Heart right ventricle (tissue), 16 donors: ENCODE measurements at places on chromosomes 4 and X. TPM values are rescaled to one million over a fixed set of nuclear protein-coding genes. Genes with fewer than 3 reads are reported as not detected.

DNA sequence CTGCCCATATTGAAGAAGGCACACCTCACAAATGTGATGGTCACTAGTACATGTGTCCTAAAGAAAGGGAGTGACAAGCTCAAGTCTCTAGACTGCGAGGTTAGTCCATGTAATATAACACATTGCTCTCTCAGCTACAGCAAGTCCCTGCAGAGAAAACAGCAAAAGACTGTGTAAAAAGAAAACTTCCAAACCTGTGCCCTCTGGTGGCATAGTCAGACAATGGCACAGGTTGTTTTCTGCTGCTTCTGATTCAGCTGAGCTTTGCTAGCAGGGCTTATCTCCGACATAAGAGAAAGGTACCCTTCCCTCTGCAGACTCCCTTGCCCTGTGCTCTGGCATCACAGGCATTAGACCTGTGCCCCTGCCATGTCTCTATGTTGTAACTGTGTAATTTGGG is 1.4 kb upstream of the SERPINA7 start:
- no peaks in the 10 kb centered on the region for H3K36me3 ChIP-seq
- H3K4me3 ChIP-seq: no peak overlapping the region
- DNase-seq: no peak

DNA sequence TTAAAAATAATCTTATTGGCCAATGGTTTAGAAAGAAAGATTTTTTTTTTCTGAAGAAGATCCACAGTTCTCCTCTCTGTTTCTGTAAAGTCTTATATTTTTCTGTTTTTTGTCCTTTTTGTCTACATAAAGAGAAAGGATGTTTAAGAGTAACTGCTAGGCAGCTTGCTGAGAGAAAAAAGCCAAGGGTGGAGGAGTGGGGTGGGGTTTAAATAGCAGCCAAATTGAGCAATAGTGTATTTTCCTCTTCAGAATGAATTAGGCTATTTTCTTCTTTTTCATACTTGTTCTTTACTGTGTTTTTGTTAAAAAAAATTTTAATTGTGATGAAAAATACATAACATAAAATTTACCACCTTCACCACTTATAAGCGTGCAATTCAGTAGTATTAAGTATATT is 224.6 kb downstream of the SOWAHB start:
- DNase-seq: no peak
- no peak overlapping the region for H3K4me3 ChIP-seq
- H3K27ac ChIP-seq: no peak overlapping the region
- no peaks in the 10 kb centered on the region for H3K4me1 ChIP-seq
- no peaks in the 10 kb centered on the region for H3K36me3 ChIP-seq
- H3K27me3 ChIP-seq: no peaks in the 10 kb centered on the region

DNA sequence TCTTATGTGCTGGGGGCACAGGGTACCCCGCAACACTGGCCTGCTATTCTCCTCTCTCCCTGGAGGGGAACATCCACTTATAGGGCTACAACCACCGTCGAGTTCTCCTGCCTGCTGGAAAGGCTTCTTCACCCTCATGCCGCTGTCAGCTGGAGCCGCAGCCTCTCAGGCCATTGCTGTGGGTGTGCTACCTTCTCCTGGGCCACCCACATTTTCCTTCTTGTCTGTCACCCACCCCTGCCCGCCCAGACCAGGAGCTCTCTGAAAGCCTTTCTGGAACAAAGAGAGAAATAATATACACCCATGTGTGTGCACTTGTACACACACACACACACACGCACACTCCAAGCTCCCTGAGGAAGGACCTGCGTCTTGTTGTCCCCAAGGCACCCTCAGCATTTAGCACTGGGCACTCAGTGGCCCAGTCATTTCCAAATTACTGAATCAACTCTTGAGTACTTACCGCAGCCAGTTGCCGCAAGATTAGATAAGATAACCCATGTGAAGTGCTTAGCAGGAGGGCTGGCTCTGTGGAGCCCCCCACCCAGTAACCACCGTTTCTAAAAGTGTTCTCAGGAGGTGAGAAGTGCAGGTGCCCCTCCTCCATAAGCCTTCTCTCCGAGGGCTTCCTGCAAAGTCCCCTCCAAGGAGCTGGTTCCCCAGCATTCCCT is 50.2 kb downstream of the CPZ start:
- no peak overlapping the region for H3K4me3 ChIP-seq
- H3K36me3 ChIP-seq: no peaks in the 10 kb centered on the region
- H3K27me3 ChIP-seq: peaks cover 10% of the 10 kb centered on the region
- no peaks in the 10 kb centered on the region for H3K4me1 ChIP-seq
- no peak for DNase-seq
- H3K27ac ChIP-seq: no peak overlapping the region

Gene PABPC1L2A
- total RNA-seq: not detected

Gene MAGEA11
- total RNA-seq: not detected

Gene GPR34
- total RNA-seq: 2.4 TPM

DNA sequence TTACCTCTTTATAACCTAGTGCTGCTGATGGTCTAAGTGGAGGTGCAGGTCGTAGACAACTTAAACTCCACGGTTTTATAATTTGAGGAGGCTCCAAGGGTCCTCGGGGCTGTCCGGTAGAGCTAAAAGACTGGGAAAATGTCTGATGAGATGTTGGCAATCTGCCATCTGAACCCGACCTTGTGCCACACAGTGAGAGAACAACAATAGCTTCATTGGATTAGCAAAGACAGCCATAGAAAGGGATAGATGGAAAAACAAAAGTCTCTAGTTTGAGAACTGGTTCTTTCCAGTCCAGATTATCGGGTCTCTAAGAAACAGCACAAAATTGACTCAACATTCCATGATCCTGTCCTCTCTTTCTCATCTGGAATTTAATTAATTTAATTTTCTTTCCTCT is 31.6 kb downstream of the CD40LG start:
- H3K4me3 ChIP-seq: no peak overlapping the region
- no peaks in the 10 kb centered on the region for H3K27me3 ChIP-seq
- H3K4me1 ChIP-seq: no peaks in the 10 kb centered on the region
- no peaks in the 10 kb centered on the region for H3K36me3 ChIP-seq

DNA sequence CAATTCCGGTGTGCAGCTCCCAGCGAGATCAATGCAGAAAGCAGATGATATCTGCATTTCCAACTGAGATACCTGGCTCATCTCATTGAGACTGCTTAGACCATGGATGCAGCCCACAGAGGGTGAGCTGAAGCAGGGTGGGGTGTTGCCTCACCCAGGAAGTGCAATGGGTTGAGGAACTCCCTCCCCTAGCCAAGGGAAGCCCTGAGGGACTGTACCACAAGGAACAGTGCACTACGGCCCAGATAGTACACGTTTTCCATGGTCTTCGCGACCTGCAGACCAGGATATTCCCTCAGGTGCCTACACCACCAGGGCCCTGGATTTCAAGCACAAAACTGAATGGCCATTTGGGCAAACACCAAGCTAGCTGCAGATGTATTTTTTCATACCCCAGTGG is 150.0 kb downstream of the TET2 start:
- DNase-seq: no peak
- no peak overlapping the region for H3K27ac ChIP-seq
- no peaks in the 10 kb centered on the region for H3K4me1 ChIP-seq
- H3K27me3 ChIP-seq: no peaks in the 10 kb centered on the region

DNA sequence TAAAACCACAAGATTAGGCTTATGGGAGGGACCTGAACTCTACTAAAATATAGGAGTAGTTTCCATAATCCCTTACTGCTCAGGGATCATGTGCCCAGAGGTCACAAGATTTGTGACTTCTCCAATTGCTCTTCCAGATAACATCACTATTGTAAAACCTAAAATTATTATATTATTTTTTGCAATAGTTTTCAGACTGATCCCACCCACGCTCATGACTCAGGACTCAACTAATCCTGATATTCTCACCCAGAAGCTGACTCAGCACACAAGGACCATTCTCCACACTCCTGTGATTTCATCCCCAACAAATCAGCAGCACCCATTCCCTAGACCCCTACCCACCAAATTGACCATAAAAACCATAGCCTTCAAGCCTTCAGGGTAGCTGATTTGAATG is 24.0 kb upstream of the RPL34 start:
- H3K27me3 ChIP-seq: no peaks in the 10 kb centered on the region
- peaks cover 8% of the 10 kb centered on the region for H3K36me3 ChIP-seq
- H3K4me1 ChIP-seq: peaks cover 4% of the 10 kb centered on the region
- H3K4me3 ChIP-seq: no peak overlapping the region

- no peak overlapping the region for H3K4me3 ChIP-seq
- no peaks in the 10 kb centered on the region for H3K4me1 ChIP-seq
- H3K36me3 ChIP-seq: no peaks in the 10 kb centered on the region
- no peaks in the 10 kb centered on the region for H3K27me3 ChIP-seq
- H3K27ac ChIP-seq: no peak overlapping the region
- DNase-seq: no peak
Measured at GRCh38 chrX:19642241-19643109, 127.2 kb upstream of the MAP3K15 start.

DNA sequence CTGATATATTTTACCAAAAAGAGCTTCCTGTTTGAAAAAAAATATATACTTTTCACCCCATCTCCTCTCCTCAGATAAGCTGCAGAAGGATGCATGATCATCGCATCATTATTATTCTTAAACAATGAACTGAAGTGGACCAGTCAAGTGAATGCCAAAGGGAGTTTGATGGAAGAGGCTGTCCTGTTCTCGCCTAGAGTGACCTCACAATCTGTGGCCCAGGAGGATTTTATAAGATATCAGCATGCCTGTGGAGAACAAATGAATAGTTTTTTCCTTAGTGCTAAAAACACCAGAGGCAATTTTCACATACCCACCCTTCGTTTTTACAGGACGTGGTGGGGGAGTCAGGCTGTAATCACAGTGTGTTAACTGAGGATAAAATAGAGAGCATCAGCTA is 112.7 kb downstream of the USP46 start:
- no peaks in the 10 kb centered on the region for H3K36me3 ChIP-seq
- no peak for DNase-seq
- H3K27ac ChIP-seq: peak overlapping the region; percentile 69
- peaks cover 17% of the 10 kb centered on the region for H3K4me1 ChIP-seq
- H3K4me3 ChIP-seq: no peak overlapping the region
- no peaks in the 10 kb centered on the region for H3K27me3 ChIP-seq

Gene NLRP2B
- total RNA-seq: not detected

GRCh38 chr4:136106753-136107152 is 1425.5 kb downstream of the PCDH18 start:
- no peak overlapping the region for H3K4me3 ChIP-seq
- H3K27ac ChIP-seq: no peak overlapping the region
- H3K4me1 ChIP-seq: no peaks in the 10 kb centered on the region
- no peaks in the 10 kb centered on the region for H3K36me3 ChIP-seq
- no peak for DNase-seq

DNA sequence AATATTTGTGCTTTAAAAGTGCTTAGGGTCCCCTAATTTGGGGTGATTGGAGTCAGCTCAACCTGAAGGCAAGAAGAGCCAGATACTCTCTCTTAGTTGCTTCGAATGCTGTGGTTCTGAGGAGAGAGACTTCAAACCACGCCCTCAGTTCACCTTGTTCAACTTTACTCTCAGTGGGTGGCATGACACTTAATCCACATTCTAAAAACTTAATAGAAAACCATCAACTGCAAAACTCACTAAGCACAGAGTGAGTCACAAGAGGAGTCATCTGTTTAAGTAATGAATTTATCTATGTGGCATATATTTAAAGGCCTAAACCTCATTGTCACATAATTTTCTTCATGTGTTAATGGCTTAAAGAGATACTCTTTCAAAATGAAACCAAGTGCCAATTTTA is 99.5 kb upstream of the SLC4A4 start:
- H3K36me3 ChIP-seq: no peaks in the 10 kb centered on the region
- H3K27ac ChIP-seq: no peak overlapping the region
- H3K27me3 ChIP-seq: no peaks in the 10 kb centered on the region
- peaks cover 22% of the 10 kb centered on the region for H3K4me1 ChIP-seq
- no peak for DNase-seq

- no peak for DNase-seq
- peak overlapping the region; percentile 69 for H3K27ac ChIP-seq
- no peak overlapping the region for H3K4me3 ChIP-seq
- no peaks in the 10 kb centered on the region for H3K27me3 ChIP-seq
Measured at GRCh38 chr4:168715896-168716295, 219.0 kb downstream of the PALLD start.

GRCh38 chr4:118273642-118274041 is 79.2 kb downstream of the PRSS12 start:
- H3K36me3 ChIP-seq: no peaks in the 10 kb centered on the region
- H3K4me1 ChIP-seq: no peaks in the 10 kb centered on the region
- H3K4me3 ChIP-seq: no peak overlapping the region
- H3K27ac ChIP-seq: no peak overlapping the region
- DNase-seq: no peak

- H3K4me3 ChIP-seq: no peak overlapping the region
- no peaks in the 10 kb centered on the region for H3K27me3 ChIP-seq
- no peaks in the 10 kb centered on the region for H3K4me1 ChIP-seq
- H3K27ac ChIP-seq: no peak overlapping the region
Measured at GRCh38 chrX:17030580-17031270, 84.3 kb downstream of the REPS2 start.

Gene NXT2
- 1.2 TPM for total RNA-seq

DNA sequence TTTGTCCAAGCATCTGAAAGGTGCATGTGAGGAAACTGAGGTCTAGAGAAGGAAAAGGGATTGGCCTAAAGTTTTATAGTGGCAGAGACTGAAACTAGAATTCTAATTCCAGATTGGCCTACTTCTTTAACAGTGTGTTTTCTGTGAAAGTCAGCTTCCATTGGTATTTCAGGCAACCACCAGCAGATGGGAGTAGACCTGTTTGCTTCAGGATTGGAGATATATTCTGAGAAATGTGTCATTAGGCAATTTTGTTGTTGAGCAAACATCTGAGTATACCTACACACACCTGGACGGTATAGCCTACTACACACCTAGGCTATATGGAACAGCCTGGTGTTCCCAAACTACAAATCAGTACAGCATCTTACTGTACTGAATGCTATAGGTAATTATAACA is 207.3 kb upstream of the RADX start:
- no peaks in the 10 kb centered on the region for H3K36me3 ChIP-seq
- H3K4me3 ChIP-seq: no peak overlapping the region
- H3K27me3 ChIP-seq: no peaks in the 10 kb centered on the region
- H3K27ac ChIP-seq: no peak overlapping the region
- DNase-seq: no peak

DNA sequence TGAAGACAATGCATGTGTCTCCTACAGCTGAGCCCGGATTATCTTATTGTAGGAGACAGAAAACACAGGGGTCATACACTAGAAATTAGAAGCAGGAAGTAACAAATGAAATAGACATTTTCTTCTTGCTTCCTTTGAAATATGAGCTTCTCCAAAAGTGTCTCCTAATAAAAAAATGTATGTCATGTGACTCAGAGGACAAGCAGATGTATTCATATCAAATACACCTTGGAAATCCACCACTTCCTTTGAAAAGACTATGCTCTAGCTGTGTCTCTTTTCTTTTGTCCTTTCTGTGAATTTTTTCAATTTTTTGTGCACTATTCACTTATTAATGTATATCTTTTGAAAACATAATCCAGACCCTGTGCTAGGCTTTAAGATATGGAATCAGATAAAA is 1906.2 kb downstream of the C4orf33 start:
- DNase-seq: no peak
- no peaks in the 10 kb centered on the region for H3K36me3 ChIP-seq
- H3K4me1 ChIP-seq: no peaks in the 10 kb centered on the region
- no peak overlapping the region for H3K27ac ChIP-seq
- H3K4me3 ChIP-seq: no peak overlapping the region
- H3K27me3 ChIP-seq: no peaks in the 10 kb centered on the region

Gene VMA21
- total RNA-seq: 25.3 TPM

GRCh38 chrX:110082161-110082560 is 79.2 kb downstream of the TMEM164 start:
- H3K27me3 ChIP-seq: no peaks in the 10 kb centered on the region
- no peaks in the 10 kb centered on the region for H3K4me1 ChIP-seq
- H3K27ac ChIP-seq: peak overlapping the region; percentile 23
- no peak for DNase-seq

Gene PUDP
- total RNA-seq: 23.2 TPM

Gene GAGE12F
- total RNA-seq: not detected
